ENCODE measurements at places on chromosomes 5 and 9.

GRCh38 chr9:2727966-2728613, 10.8 kb downstream of the KCNV2 start:
- DNase-seq: no peak

GRCh38 chr5:56088431-56088949, 93.7 kb upstream of the IL6ST start:
- DNase-seq: no peak

DNA sequence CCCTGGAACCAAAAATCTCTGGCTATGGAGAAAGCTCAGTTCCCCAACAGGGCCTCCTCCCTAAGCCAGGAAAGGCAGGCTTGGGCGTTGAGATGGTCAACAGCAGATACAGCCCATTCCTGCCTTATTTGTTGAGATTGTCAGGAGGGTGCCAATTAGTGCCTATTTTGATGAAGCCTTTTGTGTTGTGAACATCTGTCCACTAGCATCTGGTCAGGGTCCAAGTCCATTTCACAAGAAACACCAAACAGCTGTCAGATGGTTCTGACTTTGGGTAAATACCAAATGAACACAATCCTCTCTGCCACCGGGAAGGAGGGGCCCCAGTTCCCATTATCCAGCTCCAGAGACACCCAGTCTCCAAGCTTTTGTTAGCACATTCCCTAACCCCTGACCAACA, 19.9 kb downstream of the SEMA6A start:
- no peak for DNase-seq

- no peak for DNase-seq
These were observed 942.9 kb downstream of the CDH18 start for GRCh38 chr5:19044931-19045695.

DNA sequence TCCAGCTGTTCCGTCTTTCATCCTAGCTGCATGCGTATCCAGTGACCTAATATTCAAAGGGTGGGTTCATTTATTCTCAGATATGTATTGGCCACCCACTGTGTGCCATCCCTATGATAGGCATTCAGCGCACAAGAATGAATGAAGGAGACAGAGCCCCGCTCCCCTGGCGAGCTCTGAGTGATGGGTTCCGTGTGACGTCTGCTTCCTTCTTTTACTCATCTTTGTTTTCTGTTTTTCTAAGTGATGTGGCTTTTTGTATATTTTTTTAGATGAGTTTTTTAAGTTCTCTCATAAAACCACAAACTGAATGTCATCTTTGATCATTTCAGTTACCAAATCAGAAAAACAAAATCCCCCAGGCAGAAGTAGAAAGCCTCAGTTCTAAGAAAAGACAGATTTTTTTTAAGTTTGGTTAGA, 168.3 kb upstream of the OTULINL start:
- no peak for DNase-seq

GRCh38 chr5:149804478-149805450, 74.7 kb downstream of the PPARGC1B start:
- no peak for DNase-seq

DNA sequence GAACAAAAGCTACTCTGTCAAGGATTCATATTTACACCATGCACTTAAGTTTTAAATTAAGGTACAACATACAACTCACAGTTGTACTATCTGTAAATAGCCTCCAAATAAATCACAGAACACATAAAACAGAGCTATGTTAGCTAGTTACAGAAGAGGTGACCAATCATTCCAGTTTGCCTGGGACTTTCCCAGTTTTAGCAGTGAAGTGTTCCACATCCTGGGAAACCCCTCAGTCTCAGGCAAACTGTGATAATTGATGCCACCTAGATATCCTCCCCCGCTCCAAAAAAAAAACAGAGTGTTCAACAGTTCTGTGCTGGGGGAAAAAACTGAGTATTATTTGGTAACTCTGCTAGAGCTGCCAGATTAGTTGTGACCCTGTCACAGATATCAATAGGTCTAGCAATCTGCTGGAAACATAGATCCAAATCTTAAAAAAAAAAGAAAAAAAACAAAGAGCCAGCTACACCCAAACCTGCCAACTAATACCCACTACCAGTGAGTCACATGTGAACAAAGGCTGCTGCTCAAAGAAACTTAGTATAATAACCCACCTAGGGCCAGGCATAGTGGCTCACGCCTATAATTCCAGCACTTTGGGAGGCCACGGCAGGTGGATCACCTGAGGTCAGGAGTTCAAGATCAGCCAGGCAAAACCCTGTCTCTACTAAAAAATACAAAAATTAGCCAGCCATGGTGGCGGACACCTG, 5.7 kb downstream of the TBCA start:
- DNase-seq: no peak

- no peak for DNase-seq
These were observed 303 bp downstream of the LIFR start for GRCh38 chr5:38556088-38556598.

GRCh38 chr9:126301985-126302603, 24.5 kb upstream of the MVB12B start:
- DNase-seq: no peak

GRCh38 chr9:74770508-74771261, 117.0 kb downstream of the TRPM6 start:
- peak; percentile 5 for DNase-seq

GRCh38 chr5:175731756-175732465, 74.0 kb downstream of the HRH2 start:
- DNase-seq: no peak

DNA sequence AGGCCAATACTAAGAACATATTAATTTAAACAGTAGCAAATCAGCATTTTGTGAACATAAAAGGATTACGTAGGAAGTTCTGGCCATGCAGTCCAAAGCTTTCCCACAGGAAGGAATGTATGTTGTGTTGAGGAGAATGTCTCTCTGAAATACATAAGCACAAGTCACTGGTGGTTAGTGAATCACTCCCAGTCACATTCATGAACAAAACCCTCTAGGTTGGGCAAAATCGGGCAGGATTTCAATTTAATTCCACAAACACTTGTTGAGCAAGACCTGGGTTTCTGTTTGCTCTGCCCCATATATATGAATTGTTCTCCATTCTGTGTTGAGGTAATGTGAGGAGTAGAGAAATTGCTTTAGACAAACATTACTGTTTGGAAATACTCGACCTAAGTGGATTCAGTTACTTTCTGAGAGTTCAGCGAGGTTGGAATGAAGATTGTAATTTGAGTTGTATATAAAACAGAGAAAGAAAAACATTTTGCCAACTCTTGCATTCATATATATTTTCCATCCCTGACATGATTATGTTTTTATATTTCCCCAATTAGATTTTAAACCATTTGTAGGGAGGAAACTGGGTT, 127.6 kb upstream of the RPS23 start:
- DNase-seq: no peak

DNA sequence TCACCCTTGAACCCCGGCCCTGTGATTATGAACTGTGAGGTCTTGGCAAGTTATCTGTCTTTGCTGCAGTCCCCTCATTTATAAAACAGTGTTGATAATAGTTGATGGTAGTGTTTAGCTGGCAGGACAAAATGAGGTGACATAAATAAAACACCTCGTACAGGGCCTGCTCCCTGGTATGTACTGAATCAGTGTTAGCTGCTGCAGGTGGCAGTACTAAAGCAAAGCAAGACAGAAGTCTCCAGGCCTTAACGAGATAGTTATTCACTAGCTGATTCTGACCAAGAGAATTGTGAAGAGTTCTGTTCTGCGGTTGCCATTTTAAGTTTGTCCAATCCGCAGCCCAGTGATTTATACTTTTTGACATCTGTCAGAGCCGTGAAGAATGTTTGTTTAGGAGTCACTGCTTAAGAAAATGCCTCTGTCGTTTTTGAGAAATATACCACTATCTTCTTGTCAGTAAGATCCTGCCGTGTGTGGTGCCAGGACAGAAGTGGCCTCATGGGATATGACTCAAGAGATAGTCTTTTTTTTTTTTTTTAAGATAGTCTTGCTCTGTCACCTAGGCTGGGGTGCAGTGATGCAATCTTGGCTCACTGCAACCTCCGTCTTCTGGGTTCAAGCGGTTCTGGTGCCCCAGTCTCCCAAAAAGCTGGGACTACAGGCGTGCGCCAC, 75.9 kb downstream of the KDM4C start:
- no peak for DNase-seq

GRCh38 chr5:67496051-67496450, 299.5 kb upstream of the CD180 start:
- DNase-seq: no peak

DNA sequence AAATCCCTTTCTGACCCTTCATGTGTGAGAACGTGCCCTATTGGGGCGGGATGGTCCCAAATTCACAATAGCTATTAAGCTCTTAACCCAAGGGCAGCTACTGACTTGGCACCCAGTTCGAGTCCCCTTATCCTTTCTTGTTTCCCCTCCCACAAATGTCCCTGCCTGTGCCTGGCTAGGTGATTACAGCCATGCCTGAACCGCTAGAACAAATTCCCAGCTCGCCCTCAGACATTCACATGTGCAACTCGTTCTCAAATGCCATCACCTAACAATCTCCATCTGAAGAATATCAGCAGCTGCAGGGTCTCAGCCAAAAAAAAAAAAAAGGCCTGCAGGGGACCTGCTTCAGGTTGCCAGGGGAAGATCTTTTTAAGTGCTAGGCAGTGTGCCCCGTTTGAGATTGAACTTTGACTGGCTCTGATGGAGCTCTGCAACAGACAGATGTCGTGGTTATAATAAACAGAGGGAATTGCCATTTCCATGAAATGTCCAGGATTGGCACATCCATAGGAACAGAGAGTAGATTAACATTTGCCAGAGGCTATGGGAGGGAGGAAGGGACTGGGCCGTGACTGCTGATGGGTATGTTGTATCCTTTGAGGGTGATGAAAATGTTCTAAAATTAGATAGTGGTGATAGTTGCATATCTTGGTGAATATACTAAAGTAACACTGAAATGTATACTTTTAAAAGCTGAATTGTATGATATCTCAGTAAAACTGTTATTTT, 347.2 kb upstream of the WWC1 start:
- DNase-seq: no peak

DNA sequence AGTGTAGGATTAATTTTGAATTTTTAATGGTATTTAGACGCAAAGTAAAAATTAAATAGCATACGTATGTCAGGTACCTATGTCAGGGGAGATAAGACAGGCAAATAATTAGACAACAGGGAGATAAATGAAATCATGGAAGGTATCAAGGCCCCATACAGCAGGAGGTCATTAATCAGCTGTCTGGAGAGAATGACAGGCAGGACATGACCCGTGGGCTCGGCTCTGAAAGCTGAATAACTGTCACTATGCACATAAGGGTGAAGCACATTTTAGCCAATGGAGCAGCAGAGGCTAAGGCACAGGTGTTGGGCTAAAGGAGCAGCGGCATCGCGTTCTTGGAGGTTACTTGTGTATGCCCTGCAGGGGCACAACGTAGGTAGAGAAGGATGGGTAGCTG, 11.9 kb downstream of the SLC25A51 start:
- no peak for DNase-seq

DNA sequence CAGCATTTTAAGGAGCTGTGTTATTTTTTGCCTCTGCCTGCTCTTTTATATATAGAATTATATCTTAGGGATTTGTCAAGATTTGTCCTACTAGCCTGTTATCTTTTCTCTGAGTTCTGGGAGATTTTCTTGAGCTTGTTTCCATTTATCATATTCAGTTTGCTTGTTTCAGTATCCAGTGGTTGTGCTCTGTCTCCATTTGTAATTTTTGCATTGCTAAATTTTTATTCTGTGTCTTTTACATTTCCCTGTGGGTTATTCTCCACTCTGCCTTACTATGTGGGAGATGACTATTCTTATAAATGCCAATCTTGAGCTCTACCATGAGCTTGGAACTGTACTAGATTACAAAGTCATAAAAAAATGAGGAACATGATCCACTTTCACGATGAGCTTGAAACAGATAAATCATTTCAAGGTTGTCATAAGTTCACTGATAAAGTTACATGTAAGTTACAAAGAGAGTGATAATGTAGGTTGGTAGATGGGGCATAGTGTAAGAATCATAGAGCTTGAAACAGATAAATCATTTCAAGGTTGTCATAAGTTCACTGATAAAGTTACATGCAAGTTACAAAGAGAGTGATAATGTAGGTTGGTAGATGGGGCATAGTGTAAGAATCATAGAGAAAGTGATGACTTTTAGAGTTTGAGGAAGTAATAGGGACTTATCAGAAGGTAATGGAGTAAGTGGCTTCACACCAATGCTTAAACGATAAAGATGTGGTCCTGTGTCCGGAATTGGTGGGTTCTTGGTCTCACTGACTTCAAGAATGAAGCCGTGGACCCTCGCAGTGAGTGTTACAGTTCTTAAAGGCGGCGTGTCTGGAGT, 287.3 kb downstream of the ADGRV1 start:
- no peak for DNase-seq

GRCh38 chr5:50863534-50864170, 197.2 kb downstream of the PARP8 start:
- no peak for DNase-seq

DNA sequence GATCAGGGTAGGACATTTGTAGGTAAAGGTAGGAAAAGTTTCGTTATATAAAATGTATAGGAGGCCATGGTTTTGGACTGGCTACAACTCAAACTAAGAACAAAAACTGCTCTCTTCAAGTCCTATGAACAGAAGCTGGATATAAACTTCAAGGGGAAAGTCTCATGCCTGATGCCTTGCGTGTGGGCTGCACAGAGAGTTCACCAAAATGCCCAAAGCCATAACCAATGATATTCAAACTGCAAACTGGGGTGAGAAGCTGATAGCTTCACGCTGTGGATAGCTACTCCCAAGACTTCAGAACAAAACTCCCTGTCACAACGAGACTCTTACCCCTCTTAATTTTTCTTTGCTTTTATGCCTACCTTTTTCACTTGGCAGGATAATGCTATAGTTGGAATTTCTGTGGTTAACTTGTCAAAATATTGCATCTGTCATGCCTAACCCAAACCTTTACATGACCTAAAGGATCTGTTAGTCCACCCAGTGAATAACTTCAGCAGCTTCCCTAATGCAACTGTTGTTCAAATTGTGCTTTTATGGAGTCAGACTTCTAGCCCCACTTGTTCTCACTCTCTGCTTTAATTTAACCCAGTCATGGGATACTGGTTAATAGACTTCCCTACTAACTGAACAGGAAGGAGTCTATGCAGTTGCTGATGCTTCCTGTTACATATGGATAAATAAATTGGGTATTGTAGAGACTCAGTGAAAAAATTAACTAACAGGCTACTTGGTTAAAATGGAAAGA, 71.9 kb downstream of the SFXN1 start:
- DNase-seq: no peak

DNA sequence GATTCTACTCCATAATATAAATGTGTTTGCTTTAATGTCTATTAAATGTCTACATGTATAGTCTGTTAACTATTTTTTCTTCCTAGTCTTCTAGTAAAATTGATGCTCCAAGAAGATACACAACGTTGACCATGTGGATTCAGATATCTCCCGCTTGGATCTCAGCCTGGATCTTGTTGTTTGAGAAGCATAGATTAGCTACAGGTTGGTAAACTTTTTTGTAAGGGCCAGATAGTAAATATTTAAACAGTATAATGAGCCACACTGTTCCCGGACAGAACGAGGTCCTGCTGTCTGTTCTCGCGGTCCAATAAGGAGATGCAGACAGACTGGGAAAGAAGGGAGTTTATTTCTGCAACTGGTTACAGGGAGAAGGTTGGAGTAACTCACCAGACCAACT, 86.2 kb upstream of the IL12B start:
- no peak for DNase-seq

- DNase-seq: no peak
These were observed 12.3 kb downstream of the GFPT2 start for GRCh38 chr5:180340856-180341255.
